Activated naive CD4-positive, alpha-beta T cell treated with Interleukin-2 at 50 U/mL for 16 hours (primary cell): ENCODE measurements at places on chromosomes 1 and 21.

GRCh38 chr21:38741950-38742256 is 63.8 kb upstream of the ETS2 start:
- DNase-seq = no peak

DNA sequence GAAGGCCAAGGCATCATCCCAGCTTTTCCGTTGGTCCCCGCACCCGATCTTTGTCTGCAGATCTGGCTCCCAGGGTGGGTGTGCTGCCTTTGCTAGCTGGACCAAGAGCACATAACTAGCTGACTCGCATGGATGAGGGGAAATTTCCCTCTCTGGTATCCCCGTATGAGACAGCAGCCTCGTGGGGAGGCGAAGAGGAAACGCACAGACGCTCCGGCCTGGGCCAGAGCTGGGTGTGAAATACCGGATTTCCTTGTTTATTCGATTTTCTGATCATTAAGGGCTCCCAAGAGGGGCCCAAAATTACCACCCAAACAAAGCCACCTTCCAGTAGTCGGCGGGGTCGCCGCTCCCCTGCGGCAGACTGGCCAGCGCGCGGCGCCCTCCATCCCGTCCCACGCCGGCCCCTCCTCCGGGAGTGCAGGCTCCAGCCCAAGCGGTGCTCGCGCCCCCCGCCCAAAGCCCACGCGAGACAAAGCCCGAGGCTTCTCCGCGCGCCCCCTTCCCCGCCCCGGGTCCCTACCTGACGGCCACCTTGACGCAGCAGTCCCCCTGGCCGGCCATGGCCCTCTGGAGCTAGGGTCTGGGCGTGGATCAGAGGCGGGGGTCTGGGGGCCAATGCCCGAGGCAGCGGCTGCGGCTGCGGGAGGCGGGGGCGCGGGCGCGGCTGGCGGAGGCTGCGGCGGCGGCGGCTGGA is 546 bp downstream of the KIF21B start:
- peak; percentile 48 for DNase-seq

GRCh38 chr1:62613890-62614289 is 16.6 kb downstream of the ANGPTL3 start:
- DNase-seq = no peak

- DNase-seq = no peak
Observed at GRCh38 chr1:110151175-110151669, 928 bp downstream of the SLC6A17 start.

GRCh38 chr1:162672622-162673260 is 40.5 kb downstream of the DDR2 start:
- DNase-seq = no peak

DNA sequence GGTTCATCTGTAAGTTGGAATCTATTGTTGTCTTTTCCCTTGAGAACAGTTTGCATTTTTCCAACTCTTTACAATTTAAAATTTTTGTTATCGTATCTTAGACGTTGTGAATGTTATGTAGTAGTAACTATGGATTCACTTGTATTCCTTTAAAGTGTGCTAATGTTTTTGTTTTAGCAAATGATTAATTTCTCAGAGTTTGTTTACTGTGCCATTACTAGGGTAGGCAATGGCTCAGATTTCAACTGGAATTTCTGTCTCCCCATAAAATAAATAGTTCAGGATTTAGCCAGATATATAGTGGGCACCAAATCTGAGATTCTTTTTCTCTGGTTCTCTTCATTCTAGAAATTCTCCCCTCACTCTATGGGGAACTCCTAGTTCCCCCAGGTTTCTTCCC is 896.5 kb downstream of the PLA2G4A start:
- DNase-seq = no peak

DNA sequence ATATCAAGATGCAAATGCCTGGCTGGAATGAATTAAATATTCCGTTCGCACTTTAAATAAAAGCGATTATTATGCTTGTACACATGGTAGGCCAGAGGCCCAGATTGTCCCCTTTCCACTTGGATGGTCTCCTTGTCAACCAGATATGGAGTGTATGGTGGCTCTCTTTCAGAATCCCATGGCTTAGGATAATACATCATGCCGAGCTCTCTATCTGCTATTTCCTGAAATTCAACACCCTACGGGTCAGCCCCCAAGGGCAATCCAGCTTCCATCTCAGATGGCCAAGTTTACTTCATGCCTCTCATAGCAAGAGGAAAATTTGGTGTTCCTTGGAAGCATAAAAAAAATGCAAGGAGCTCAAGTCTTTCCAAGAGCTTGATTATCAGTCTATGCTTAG is 25.4 kb upstream of the FMO1 start:
- no peak for DNase-seq

DNA sequence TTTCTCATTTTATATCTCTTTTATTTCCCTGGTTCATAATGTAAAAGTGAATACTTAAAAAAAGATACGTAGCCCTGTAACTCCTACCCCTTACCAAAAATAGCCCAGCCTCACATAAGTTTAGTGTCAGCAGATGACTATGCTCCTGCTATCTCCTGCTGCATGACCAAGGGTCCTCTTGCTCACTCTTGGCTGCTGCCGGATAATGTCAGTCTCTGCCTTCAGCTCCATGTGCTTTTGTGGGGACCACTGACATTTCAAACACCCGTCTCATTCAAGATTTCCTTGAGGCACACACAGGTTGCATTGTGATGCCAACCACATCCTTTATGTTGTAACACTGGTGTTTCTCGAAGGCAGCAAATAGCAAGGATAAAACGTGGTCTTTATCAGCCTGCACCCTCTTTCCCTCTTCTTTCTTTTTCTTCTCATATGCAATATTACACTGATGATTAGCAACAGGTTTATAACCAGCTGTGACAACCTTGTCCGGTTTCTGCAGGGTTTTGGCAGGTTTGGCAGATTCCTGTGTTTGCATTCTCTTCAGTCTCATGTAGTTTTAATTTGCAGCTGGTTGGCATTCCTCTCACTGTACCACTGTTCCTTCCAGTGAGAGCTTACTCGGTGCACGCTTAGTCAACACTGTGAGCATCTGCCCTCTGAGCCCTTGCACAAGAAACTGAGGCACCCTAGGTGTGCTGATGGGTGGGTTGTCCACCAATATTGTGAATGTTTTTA is 62.2 kb downstream of the ZNF684 start:
- no peak for DNase-seq
